ENCODE measurements at places on chromosomes 7 and 10.

GRCh38 chr7:39321909-39322498 is 244.2 kb upstream of the YAE1 start:
- no peak for DNase-seq

DNA sequence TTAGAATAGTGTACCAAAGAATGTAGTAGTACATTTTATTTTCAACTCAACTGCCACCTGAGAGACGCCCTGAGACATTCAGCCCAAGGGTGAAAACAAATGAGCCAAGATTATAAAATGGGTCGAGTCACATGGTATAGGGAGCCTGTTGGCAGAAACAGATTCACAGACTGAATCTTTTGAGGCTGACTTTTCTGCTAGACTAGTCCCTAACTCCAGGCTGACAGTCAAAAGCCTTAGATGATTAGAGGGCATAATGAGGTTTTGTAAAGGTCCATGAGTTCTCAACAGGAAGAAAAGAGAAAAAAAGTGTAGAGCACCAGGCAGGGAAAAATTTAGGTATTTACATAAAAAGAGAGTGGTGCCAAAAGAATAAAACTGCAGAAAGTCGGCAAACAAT is 128.0 kb downstream of the NXPH1 start:
- no peak for DNase-seq

- no peak for DNase-seq
These were observed 1.8 kb downstream of the CCDC6 start for GRCh38 chr10:59904426-59905065.

DNA sequence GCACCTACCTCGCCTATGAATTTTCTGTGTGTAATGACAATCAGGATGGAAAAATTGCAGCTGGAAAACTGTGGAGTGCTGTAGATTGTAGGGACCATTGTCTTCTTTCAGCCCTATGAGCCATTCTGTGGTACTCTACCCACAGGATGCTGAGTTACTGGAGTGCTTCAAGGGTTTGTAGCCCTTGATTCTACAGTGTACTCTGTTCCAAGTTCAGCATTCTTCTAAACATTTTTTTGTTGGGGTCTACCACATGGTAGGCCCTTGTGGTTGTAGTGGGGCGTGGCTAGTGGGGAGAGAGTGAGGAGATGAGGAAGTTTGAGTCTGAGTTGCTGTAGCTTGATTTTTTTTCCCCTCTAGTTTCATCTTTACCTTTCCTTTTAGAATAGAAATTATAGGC is 33.5 kb downstream of the REEP3 start:
- DNase-seq, result peak; percentile 40

GRCh38 chr10:17865351-17865750 is 56.2 kb downstream of the MRC1 start:
- DNase-seq, result no peak

DNA sequence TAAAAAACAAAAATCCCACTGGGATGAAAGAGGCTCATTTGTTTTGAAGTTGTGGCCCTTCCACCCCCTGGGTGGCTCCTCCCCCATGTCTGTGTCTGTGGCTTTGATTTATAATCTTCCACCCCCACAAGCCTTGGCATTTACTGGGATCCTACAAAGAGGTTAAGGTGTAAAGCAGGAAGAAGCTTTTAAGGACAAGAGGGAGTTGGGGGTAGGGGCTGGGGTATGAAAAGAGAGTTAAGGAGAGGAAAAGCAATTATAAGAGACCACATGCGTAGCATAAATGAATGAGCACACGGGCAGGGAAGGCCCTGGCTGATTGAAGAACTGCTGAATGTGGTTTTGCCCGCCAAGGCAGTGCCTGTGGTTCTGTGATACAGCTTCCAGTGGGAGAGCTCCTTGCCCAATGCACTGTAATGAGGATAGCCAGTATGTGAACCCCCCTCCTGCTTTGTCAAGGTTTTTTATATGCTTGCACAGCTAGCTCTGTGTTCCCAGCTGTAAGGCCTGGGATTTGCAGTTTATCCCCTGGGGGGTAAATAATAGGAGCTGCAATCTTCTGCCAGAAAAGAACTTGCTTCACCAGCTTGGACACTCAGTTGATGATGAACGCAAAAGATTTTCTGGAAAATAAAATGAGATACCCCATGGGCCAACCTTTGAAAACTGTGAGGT is 34.7 kb upstream of the KMT2E start:
- DNase-seq, result no peak

- no peak for DNase-seq
These were observed 36.6 kb downstream of the ABCB5 start for GRCh38 chr7:20651960-20652544.

GRCh38 chr10:75597773-75598440 is 166.5 kb downstream of the LRMDA start:
- DNase-seq, result no peak

- no peak for DNase-seq
These were observed 332.0 kb upstream of the FZD1 start for GRCh38 chr7:90931986-90932916.

- DNase-seq, result no peak
These were observed 540.2 kb downstream of the NXPH1 start for GRCh38 chr7:8973601-8974000.

GRCh38 chr10:77332256-77332655 is 305.4 kb downstream of the KCNMA1 start:
- DNase-seq, result no peak

DNA sequence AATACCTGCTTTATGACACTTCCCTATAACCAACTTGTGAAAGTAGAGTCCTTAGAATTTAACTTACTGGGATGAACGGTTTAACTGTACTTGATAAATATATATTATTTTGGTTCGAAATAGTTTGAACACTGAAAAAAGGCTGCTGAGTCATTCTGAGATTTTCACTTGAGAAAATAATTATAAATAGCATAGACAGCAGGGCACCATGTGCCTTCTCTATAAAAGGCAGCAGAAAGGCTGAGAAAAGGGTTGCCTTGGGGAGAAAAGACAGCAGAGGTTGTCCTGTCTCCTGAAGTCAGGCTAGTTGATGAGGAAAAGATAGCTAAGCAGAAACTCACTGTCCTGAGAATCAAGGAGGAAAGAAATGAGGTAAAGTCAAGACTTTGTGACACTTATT is 92.4 kb downstream of the CTTNBP2 start:
- no peak for DNase-seq

DNA sequence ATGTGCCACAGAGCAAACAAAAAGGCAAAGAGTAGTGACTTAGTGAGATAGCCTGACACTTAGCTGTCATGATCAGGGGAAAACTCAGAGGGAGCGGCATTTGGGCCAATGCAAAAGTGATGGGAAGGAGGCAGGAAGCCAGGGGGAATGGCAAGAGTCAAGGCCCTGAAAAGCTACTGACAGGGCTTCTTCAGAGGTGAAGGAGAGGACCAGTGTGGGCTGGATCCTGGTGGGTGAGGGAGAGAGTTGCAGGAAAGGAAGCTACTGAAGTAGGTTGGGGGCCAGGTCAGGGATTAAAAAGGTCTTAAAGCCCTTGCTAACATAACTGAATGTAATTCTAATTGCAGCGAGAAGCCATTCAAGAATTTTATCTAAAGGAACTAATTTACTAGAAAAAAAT is 117.0 kb downstream of the AASS start:
- DNase-seq, result no peak

DNA sequence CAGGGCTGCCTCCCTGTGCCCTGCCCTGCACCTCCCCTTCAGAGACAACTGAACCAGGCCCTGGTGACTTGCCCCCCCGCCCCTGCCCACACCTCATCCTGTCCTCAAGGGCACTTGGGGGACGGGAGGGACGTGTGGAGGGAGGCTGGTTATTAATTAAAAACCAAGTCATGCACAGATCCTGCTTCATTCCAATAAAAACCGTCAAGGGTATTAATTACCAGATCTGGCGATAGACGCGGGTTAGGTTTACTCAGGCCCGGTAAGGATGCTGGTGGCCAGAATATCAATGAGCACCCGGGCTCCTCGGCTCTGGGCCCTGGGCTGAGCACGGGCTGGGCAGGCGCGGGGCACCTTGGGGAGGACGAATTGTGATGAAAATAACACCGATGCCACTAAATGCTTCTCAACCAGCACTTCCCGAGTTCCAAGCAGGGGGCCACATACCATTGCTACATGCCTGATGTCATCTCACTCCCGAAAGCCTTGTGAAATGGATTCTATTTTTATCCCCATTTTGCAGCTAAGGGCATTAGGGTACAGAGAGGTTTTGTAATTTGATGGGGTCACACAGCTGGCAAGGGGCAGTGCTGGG is 24.5 kb upstream of the GTF2IRD1 start:
- no peak for DNase-seq

GRCh38 chr10:88110822-88111221 is 247.4 kb downstream of the PTEN start:
- no peak for DNase-seq

- no peak for DNase-seq
These were observed 455 bp downstream of the CUL2 start for GRCh38 chr10:35089611-35090161.

DNA sequence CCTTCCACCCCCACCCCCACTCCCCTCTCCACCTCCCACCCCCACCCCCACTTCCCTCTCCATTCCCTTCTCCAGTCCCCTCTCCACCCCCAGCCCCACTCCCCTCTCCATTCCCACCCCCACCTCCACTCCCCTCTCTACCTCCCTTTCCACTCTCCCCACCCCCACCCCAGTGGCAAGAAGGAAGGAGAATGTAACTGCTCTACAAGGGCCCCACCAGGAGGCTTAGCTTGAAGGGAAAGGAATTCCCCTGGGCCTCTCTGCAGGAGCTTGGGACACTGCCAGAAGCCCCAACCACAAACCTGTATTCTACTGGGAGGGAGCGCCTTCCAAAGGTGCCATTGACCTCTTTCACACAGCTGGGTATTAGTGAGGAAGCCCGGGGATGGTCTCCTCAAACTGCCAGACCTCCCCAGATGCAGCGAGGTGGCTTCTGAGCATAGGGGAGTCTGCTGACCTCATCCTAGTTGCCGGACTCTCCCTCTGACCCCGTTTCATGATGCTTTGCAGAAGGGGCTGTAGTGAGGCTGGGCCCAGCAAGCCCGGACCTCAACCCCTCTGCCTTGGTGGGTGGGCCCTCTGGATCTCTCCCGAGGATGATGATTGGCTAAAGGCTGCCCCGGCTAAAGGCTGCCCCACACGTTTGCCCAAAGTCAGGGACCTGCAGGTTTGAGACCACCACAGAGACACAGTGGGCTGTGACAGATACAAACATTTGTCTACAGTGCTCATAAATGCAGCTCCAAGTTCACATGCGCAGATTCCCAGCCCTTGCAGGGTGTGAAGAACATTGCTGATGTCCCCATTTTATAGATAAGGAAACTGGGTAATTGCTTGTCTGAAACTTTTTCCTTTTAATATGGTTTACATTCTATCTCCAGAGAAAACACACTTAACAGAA is 2.9 kb downstream of the DEPP1 start:
- no peak for DNase-seq

DNA sequence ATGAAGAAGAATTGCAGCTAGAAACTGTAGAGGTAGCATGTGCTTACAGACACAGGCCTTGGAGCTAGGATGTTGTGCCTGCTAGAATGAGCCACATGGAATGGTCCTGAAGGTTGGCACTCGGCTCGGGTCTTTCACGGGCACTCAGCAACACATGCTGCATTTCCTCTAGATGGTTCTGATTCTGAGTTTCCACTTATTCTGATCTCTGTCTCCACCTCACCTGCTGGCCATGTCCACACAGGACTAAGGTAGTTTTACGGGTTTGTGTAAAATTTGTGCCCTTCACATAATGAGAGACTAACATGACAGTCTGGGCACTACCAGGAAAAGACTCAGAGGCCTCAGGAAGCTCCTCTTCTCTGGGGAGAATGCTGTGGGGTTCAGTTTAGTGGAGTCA is 444.8 kb upstream of the MKI67 start:
- DNase-seq, result no peak

DNA sequence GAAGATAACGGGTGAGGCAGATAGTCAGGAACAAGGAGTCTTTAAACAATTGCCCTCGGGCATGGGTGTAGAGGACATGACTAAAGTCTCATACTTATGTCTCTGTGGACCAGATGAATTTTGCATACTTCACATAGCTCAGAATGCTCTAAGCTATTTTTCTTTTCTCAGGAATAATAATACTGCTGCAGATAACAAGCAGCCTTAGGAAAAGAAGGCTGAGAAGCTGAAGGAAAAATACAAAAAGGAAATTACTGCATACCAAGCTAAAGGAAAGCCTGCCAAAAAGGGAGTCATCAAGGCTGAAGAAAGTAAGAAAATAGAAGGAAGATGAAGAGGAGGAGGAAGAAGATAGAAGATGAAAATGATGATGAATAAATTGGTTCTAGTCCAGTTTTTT is 13.4 kb upstream of the ERCC6 start:
- no peak for DNase-seq

GRCh38 chr10:44234483-44234875 is 150.4 kb downstream of the CXCL12 start:
- DNase-seq, result no peak

DNA sequence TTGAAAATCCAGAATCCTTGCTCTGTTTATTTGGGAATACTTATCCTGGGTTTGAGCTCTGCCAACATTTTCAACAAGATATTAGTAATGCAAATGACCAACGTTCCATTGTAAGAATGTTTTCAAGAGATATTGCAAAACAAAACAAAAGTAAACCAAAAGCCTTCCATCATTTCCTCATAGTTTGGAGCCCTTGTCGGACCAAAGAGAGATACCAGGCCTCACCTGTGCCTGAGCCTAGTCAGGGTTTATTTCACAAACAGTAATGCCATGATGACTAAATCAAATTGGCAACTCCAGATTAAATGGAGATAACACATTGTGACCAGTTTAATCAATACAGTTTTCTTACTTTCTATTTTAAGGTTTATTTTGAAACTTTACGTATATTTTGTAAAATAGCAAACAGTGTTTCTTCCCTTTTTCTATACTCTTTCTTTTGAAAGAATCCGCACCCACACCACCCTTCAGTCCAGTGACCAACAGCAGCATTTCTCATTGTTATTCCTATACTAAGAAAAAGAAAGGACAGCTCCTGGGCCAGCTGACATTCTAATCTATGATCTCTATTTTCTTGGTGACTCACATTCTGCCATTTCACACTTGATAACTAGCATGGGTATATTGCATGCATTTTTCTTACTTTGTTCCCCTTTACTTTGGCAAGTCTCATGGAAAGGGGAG is 168.5 kb upstream of the MEOX2 start:
- no peak for DNase-seq

DNA sequence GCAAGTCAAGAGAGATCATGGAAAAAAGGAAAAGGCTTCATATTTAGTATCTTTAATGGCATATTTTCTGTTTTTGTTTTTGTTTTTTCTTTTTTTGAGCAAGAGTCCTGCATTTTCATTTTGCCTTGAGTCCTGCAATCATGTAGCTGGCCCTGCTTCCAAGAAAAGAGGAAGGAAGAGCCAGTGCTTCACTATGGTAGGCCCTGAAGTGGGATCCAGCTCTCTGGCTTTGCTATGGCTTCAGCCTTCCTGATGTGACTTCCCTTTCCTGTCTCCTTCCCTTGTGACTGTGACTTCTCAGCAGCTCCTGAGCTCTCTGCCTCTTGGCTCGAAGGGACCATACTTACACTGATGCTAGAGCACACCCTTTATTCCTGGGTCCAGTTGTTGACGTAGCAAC is 512.3 kb downstream of the INHBA start:
- DNase-seq, result no peak

- no peak for DNase-seq
These were observed 45.0 kb upstream of the GPR37 start for GRCh38 chr7:124810605-124811004.

- DNase-seq, result no peak
These were observed 5.1 kb downstream of the RAPGEF5 start for GRCh38 chr7:22351878-22352277.

All from GF-D8 (cell line).